ENCODE measurements at places on chromosomes 7 and 10.

- peak; percentile 89 for DNase-seq
These were observed 1053.9 kb downstream of the KCNMA1 start for GRCh38 chr10:76583711-76584161.

DNA sequence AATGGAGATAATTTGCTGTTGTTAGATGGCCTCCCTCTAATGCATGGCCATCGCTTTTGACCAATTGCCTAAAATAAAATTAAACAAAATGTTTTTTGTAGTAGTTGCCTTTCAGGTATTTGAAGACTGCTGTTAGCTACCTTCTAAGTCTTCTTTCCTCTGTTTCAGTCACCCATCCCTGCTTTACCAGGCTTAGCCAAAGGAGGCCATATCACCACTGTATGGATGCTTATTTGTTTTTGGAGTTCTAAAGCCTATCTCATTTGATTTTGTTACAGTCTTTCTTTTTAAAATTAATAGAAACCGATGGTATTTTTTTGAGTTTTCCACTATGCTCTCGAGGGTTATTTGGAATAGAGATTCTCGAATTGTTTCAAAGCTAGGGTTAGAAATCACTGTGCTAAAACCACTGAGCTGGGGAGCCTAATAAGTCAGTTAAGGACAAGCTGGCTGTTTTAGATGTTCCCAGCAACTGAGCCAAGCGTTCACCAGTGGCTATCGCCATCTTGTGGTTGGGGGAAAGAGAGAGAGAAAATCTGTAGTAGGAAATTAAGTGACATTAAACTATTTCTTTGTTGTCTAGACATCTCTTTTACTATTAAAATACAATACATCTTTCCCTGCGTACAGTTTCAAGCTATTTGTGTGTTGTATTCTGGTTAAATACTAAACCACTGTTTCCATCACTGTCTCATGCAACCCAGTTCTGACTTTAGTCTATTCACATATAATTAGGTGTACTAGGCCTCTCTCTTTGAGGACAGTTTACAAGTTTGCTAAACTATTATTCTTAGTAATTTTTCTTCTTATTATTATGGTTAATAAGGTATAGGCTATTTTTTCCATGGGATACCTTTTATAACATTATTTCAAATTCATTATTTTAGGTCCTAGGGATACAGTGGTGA is 52.2 kb downstream of the GPR158 start:
- peak; percentile 6 for DNase-seq

DNA sequence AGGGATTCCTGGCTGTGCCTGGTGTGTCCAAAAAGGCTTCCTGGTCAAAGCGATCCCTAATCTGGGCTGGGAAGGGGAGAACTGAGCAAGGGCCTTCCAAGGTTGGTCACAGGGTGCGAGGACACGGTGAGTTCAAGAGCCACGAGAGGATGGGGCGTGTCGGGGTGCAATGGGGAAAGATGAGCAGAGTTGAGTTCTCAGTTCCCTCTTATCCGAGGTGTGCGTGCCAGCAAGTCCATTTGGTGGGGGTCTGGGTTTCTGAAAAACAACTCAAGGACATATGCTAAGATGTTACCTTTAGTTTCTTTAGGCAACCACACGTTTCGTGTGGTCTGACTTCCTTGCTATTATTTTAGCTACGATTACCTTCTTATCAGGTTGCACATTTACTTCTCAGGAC is 1.3 kb downstream of the ZNF775 start:
- DNase-seq: no peak

- no peak for DNase-seq
These were observed 77.8 kb downstream of the PROSER2 start for GRCh38 chr10:11901036-11901301.
